Fibroblast of skin of left biceps (primary cell): ENCODE measurements at places on chromosomes 7 and 10.

- DNase-seq = no peak
Observed at GRCh38 chr7:99380032-99380822, 5.7 kb downstream of the ARPC1B start.

DNA sequence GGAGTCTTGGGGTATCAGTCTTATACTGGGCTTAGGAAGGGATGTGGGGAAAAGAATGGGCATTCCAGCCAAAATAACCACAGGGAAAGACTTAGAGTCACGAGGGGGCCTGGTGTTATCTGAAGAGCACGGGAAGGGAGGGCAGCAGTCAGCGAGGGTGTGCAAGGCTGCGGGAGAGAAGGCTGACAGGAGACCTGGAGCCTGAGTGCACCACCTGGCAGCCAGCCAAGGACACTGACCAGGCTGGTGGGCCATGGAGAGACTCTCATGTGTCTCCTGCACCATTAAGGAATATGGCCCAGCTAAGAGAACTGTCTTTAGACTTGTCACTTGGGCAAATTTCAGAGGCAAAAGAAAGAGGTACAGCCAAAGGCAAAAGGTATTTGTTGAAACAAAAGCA is 69.6 kb downstream of the PKD1L1 start:
- no peak for DNase-seq

GRCh38 chr10:132434405-132435005 is 37.5 kb downstream of the PWWP2B start:
- DNase-seq = no peak

- no peak for DNase-seq
Observed at GRCh38 chr7:151937286-151937685, 19.0 kb upstream of the GALNTL5 start.

- DNase-seq = no peak
Observed at GRCh38 chr10:104774234-104774633, 133.1 kb downstream of the SORCS3 start.
